ENCODE measurements at places on chromosomes 4 and X. TPM values are rescaled to one million over a fixed set of nuclear protein-coding genes. Genes with fewer than 3 reads are reported as not detected.

RADX gene
- total RNA-seq: 2.7 TPM

MTNR1A gene
- not detected for total RNA-seq

NPFFR2 gene
- total RNA-seq: 0.66 TPM

OPN1LW gene
- not detected for total RNA-seq

FMR1NB gene
- not detected for total RNA-seq

ADAM29 gene
- total RNA-seq: not detected

ZAR1 gene
- total RNA-seq: not detected

MGARP gene
- 2.0 TPM for total RNA-seq

REELD1 gene
- 0.83 TPM for total RNA-seq

SHROOM3 gene
- total RNA-seq: 101 TPM

FAM9B gene
- total RNA-seq: not detected

EXOC1L gene
- total RNA-seq: not detected

IQCM gene
- not detected for total RNA-seq

PCDH10 gene
- 0.71 TPM for total RNA-seq

GRCh38 chr4:169437299-169438047, 166.7 kb upstream of the SH3RF1 start:
- H3K27me3 ChIP-seq: no peaks in the 10 kb centered on the region
- DNase-seq: no peak
- H3K27ac ChIP-seq: no peak overlapping the region
- no peak overlapping the region for H3K4me3 ChIP-seq

GRCh38 chr4:41400296-41400695, 137.7 kb upstream of the LIMCH1 start:
- no peaks in the 10 kb centered on the region for H3K27me3 ChIP-seq
- DNase-seq: no peak
- H3K27ac ChIP-seq: no peak overlapping the region
- H3K4me3 ChIP-seq: no peak overlapping the region
- no peaks in the 10 kb centered on the region for H3K4me1 ChIP-seq

- no peak for DNase-seq
- peaks cover 8% of the 10 kb centered on the region for H3K4me1 ChIP-seq
- no peaks in the 10 kb centered on the region for H3K36me3 ChIP-seq
- no peak overlapping the region for H3K27ac ChIP-seq
Measured at GRCh38 chr4:33060674-33061542, 2340.7 kb downstream of the PCDH7 start.

- peak overlapping the region; percentile 76 for H3K27ac ChIP-seq
- no peaks in the 10 kb centered on the region for H3K27me3 ChIP-seq
- no peak for DNase-seq
- H3K4me1 ChIP-seq: peaks cover 24% of the 10 kb centered on the region
- H3K4me3 ChIP-seq: no peak overlapping the region
Measured at GRCh38 chrX:71622032-71622575, 3.8 kb upstream of the CXCR3 start.

- peaks cover 4% of the 10 kb centered on the region for H3K27me3 ChIP-seq
- no peak overlapping the region for H3K27ac ChIP-seq
- DNase-seq: no peak
- no peaks in the 10 kb centered on the region for H3K4me1 ChIP-seq
Measured at GRCh38 chr4:3657902-3658529, 108.2 kb upstream of the ADRA2C start.

DNA sequence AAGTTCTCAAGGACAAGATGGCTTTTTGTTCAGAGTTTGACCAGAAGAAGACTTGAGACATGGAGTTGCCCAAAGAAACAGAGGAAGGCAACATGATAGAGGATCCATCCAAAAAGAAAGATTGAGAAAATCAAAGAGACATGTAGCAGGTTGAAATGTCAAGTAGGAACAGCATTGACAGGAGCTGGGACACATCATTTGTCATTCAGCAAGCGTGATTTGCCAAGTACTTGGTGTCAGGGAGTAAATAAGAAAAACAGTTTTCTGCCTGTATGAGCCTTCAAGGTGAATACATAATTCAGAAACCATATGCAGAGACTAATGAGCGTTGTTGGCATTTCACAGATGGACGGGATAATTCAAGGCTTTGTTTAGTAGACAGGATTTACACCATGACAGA, 11.2 kb downstream of the SMIM31 start:
- H3K4me1 ChIP-seq: no peaks in the 10 kb centered on the region
- H3K27me3 ChIP-seq: no peaks in the 10 kb centered on the region
- H3K36me3 ChIP-seq: no peaks in the 10 kb centered on the region

DNA sequence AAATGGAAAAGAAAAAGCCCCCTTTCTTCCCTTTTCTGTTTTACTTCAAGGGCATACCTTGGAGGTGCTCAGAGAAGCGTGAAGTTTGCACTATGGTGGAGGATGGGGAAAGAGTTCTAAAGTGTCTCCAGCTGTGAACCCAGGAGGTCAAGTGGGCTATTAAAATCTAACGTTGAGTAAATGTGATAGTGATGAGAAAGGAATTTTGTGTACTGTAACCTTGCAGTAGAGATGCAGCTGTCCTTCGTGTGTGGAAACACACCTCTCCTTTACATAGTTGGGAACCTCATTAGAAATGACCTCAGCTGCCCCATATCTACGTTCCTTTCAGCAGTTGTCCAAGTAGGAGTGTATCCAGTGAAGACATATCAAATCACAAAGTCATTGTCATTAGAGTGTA, 26.5 kb downstream of the ADH5 start:
- no peak for DNase-seq
- H3K4me3 ChIP-seq: no peak overlapping the region
- H3K4me1 ChIP-seq: peaks cover 15% of the 10 kb centered on the region
- H3K27ac ChIP-seq: no peak overlapping the region
- H3K36me3 ChIP-seq: peaks cover 47% of the 10 kb centered on the region
- H3K27me3 ChIP-seq: no peaks in the 10 kb centered on the region

DNA sequence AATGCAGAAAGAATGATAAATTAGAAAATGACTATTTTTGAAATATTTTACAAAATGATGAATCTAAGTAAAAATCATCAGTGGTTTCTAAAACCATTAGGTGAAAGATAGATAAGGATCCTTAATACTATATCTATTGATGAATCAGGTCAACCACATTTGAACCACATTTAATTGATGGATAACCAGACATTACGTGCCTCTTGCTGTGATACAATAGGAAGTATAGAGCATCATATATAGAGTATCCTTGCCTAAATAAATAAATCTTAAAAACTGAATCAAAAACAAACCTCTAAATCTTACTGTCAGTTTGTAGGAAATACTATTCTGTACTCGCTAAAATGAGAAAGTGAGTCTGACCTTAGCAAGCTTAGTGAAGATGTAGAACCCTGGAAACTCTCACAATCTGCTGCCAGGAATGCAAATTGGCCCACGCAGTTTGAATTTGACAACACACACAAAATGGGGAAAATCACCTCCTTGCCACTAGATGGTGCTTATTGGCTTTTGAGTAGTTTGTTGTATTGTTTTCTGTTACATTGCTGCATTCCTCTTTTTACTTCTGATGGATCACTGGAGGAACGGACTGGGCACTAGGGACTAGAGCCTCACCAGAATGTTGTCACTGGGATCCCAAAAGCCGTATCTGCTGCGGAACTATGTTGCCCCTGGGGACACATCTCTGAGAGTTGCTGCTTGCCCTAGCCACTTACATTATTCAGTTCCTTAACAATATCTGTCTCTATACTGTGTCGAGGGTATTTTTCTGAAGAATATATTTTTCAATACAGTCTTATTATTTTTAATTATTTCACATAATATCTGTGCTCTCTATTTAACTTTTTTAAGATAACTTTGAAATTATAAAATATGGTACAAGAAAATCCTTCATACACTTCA, 25.4 kb upstream of the SLAIN2 start:
- no peaks in the 10 kb centered on the region for H3K36me3 ChIP-seq
- H3K4me1 ChIP-seq: no peaks in the 10 kb centered on the region
- no peak overlapping the region for H3K27ac ChIP-seq
- H3K4me3 ChIP-seq: no peak overlapping the region

DNA sequence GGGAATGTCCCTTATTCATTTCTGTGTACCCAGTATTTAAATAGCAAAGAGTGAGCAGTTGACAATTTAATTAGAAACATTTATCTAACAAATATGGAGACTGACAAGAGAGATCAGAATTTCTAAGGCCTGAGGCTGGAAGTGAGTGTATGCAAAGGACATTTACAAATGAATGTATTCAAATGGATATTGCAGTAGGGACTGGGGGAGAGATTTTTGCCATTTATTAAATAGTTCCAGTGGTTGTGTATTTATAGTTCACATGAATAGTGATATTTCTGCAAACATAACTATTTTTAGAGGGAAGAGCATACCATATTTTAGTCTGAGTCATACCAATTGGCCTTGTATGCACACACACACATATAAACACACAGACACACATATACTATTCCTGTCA, 592.4 kb downstream of the GLUD2 start:
- DNase-seq: no peak
- no peaks in the 10 kb centered on the region for H3K36me3 ChIP-seq
- H3K4me3 ChIP-seq: no peak overlapping the region
- H3K4me1 ChIP-seq: no peaks in the 10 kb centered on the region

GRCh38 chr4:172517391-172517790, 651.2 kb upstream of the GALNT7 start:
- H3K27ac ChIP-seq: no peak overlapping the region
- no peak overlapping the region for H3K4me3 ChIP-seq
- H3K36me3 ChIP-seq: no peaks in the 10 kb centered on the region
- no peak for DNase-seq
- no peaks in the 10 kb centered on the region for H3K4me1 ChIP-seq

- H3K4me1 ChIP-seq: peaks cover 8% of the 10 kb centered on the region
- no peak overlapping the region for H3K27ac ChIP-seq
- no peak overlapping the region for H3K4me3 ChIP-seq
- H3K27me3 ChIP-seq: no peaks in the 10 kb centered on the region
- DNase-seq: no peak
- H3K36me3 ChIP-seq: no peaks in the 10 kb centered on the region
Measured at GRCh38 chr4:177446586-177446985, 4.3 kb upstream of the AGA start.

DNA sequence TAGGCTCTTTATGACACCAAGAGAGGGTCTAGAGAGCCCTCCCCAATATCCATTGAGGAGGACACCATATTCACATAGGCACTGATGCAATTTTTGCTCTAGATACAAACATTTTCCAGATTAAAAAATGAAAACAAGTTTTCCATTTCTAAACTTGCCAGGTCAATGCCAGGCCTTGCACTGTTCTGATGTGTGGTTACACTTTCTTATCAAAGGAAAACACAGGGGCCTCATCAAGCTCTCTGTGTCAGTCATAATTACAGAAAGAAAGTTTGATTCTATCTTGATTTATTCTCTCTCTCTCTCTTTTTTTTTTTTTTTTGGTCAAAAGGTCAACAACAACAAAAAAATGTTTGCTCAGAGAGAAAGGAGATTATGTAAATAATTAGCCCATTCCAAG, 80.2 kb upstream of the ACSL4 start:
- H3K27ac ChIP-seq: no peak overlapping the region
- no peak for DNase-seq

DNA sequence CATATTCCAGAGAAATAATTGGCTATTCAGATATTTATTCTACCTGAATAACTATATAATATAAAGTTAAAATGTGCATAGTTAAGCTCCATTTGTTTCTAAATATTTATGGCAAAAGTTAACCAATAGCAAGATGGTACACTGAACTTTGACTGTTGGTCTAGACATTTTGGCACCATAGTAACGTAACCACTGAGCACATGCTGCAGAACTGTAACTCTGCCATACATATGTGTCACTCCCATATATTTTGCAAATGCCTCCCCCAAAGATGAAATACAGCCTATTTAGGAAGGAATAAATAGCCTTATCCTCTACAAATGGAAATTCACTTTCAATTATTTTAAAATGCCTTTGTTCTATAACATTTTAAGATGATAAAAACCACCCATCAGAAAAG, 424.9 kb downstream of the CENPC start:
- H3K4me1 ChIP-seq: no peaks in the 10 kb centered on the region
- no peak for DNase-seq
- no peak overlapping the region for H3K4me3 ChIP-seq
- H3K27me3 ChIP-seq: no peaks in the 10 kb centered on the region
- no peak overlapping the region for H3K27ac ChIP-seq

- no peak overlapping the region for H3K27ac ChIP-seq
- no peaks in the 10 kb centered on the region for H3K36me3 ChIP-seq
- DNase-seq: no peak
- no peaks in the 10 kb centered on the region for H3K27me3 ChIP-seq
Measured at GRCh38 chr4:101451086-101451485, 103.8 kb upstream of the PPP3CA start.

GRCh38 chr4:90120037-90120436, 7.2 kb upstream of the CCSER1 start:
- no peaks in the 10 kb centered on the region for H3K36me3 ChIP-seq
- no peaks in the 10 kb centered on the region for H3K4me1 ChIP-seq
- no peak overlapping the region for H3K4me3 ChIP-seq
- no peak overlapping the region for H3K27ac ChIP-seq

GRCh38 chr4:36402008-36402758, 120.8 kb downstream of the DTHD1 start:
- no peaks in the 10 kb centered on the region for H3K27me3 ChIP-seq
- DNase-seq: no peak
- no peak overlapping the region for H3K27ac ChIP-seq
- H3K4me1 ChIP-seq: no peaks in the 10 kb centered on the region
- H3K4me3 ChIP-seq: no peak overlapping the region

- no peak overlapping the region for H3K4me3 ChIP-seq
- H3K27ac ChIP-seq: peak overlapping the region; percentile 26
- H3K4me1 ChIP-seq: no peaks in the 10 kb centered on the region
- no peaks in the 10 kb centered on the region for H3K36me3 ChIP-seq
- no peak for DNase-seq
- no peaks in the 10 kb centered on the region for H3K27me3 ChIP-seq
Measured at GRCh38 chrX:13376857-13377549, 57.1 kb upstream of the ATXN3L start.

- no peaks in the 10 kb centered on the region for H3K27me3 ChIP-seq
- H3K4me3 ChIP-seq: no peak overlapping the region
- DNase-seq: no peak
Measured at GRCh38 chr4:169341490-169341889, 70.7 kb upstream of the SH3RF1 start.

DNA sequence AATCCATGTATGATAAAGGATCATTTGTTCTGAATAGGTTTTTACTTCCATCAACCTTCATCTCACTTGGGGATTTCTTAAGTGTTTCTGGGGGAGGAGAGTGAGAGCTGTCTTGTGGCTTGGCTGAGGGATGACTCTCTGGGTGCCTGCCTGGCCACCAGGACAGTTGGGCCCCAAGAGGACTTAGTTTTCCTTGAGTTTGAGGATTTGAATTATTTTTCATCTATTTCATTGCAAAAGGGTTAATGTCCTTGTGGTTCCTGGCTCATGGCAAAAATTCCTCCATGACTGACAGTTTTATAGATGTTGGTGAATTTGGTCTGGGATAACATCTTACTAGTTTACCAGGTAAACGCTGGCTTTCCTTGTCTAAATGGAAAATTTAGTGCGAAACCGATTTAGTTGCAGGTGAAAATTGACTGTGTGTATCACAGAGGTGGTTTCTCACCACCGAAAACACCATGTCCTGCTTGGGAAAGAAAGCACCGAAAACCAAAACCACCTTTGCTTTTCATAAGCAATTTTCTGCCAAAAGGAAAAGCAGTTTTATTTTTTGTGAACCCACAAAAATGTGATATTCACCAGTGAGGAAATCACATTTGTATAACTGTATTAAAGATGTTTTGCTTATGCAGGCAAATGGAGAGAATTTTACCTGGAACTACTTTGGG, 331.3 kb upstream of the SFRP2 start:
- DNase-seq: no peak
- H3K4me1 ChIP-seq: no peaks in the 10 kb centered on the region
- no peak overlapping the region for H3K4me3 ChIP-seq

GRCh38 chrX:16633754-16634153, 16.2 kb upstream of the S100G start:
- H3K27ac ChIP-seq: no peak overlapping the region
- no peaks in the 10 kb centered on the region for H3K27me3 ChIP-seq
- H3K36me3 ChIP-seq: peaks cover 3% of the 10 kb centered on the region

Data from esophagus muscularis mucosa (tissue), 4 donors.